Forelimb muscle (tissue), 1 donor: ENCODE measurements at places on chromosomes 13 and 19.

- DNase-seq = no peak
Measured at GRCh38 chr13:108816375-108816774, 187.0 kb downstream of the MYO16 start.

DNA sequence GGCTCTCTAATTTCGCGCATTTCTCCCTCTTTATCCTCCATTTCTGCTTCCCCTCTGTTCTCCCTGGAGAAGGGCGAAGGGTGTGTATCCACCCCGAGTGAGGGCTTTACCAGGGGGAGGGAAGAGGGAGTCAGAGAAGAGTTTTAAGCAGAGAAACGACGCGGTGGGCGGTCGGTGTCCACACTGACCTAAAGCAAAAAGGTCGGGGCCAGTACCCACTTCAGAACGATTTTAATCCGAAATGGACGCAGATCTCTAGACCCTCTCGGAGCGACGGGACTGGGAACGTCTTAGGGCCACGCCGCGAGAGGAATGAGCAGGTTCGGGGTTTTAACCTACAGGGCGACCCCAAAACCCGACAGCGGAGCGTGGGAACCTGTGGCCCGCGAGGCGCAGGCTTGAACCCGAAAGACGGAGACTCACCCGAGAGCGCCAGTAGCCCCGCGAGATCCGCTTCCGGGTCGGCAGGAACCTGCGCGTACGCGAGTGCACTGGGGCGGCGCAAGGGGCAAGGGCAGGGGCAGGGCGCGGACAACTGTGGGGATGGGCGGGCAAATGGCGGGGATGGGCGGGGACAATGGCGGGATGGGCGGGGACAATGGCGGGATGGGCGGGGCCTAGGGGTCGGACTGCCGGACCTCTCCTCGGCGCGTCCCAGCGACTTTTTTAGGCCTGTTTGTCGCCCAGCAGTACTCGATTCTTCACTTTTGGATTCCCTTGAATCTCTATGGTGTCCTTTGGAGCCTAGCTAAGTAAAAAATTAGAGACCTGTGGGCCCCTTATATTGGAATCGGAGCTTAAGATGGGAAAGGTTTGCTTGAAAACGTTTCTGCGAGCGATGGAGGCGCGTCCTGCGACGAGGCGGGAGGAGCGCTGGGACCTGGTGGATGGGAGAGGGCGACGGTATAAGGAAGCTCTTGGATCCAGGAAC is at the start of gene ZNF677:
Gene ZNF677, minus strand, starts transcription at position 463 of the 931 bp plus-strand sequence. CDS start 3,323 bp downstream, outside the sequence.
- DNase-seq = no peak

DNA sequence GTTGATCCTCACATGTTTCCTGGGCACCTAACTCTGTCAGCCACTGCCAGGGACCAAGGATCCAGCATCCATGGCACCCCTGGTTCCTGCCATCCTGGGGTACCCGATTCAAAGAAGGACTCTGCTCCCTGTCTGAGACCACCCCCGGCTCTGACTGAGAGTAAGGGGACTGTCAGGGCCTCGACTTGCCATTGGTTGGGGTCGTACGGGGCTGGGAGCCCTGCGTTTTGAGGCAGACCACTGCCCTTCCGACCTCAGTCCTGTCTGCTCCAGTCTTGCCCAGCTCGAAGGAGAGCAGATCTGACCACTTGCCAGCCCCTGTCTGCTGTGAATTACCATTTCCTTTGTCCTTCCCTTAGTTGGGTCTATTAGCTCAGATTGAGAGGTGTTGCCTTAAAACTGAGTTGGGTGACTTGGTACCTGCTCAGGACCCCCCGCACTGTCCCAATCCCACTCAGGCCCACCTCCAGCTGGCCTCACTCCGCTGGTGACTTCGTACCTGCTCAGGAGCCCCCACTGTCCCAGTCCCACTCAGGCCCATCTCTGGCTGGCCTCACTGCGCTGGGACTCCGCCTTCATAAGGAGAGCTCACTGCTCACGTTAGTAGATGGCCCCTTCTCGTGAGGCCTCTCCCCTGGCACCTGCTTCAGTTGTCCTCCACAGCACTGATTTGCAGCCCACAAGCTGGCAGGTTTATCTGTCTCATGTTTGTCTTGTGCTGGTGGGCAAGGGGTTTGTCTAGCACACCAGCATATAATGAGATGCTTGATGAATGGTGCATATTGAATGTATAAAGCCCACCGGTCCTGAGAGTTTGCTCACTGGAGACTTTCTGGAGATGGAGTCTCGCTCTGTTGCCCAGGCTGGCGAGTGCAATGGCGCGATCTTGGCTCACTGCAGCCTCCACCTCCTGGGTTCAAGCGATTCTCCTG is 3.9 kb downstream of the RPL28 start:
- no peak for DNase-seq

DNA sequence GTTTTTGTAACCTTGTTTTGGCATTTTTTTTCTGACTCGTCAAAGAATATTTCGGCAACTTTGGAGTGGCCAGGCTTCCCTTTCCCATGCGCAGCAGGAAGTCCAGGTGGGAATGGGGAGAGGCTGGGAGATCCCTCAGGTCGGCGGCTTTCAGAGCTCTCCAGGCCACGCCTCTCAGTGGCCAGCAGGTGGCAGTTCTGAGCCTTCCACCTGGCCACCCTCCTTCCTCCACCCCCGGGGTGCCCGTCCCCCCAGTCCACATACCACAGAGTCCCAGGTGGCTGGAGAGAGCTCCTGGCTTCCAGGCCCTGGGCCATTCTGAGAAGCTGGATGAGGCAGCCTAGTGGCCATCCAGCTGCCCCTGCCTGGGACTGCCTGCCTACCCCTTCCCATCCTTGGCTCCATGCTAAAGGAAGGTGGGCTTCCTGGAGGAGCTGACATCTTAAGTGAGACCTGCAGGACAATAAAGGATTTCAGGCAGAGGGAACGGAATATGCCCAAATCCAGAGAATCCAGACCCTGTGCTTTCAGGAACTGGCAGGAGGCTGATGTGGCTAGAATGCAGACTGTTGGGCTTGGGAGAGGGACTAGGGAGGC is 46.3 kb downstream of the CCNE1 start:
- DNase-seq = no peak

DNA sequence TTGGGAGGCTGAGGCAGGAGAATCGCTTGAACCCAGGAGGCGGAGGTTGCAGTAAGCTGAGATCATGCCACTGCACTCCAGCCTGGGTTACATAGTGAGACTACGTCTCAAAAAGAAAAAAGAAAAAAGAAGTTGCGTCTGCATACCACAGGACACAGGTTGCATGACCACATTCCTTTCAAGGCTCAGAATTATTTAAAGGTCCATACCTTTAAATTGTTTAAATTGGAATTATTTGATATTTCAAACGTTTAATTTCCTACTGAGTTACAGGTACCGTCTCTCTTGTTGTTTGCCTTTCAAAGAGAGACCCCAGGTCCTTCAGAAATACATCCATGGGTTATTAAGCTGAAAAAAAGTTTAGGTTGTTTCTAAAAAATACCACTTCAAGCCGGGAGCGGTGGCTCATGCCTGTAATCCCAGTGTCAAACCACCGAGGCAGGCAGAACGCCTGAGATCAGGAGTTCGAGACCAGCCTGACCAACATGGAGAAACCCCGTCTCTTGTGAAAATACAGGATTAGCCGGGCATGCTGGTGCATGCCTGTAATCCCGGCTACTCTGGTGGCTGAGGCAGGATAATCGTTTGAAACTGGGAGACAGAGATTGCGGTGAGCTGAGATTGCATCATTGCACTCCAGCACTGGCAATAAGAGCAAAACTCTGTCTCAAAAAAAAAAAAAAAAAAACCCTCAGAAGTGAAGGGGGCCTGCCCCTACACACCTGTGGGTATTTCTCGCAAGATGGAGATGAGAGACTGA is 18.6 kb downstream of the ZNF816 start:
- no peak for DNase-seq

DNA sequence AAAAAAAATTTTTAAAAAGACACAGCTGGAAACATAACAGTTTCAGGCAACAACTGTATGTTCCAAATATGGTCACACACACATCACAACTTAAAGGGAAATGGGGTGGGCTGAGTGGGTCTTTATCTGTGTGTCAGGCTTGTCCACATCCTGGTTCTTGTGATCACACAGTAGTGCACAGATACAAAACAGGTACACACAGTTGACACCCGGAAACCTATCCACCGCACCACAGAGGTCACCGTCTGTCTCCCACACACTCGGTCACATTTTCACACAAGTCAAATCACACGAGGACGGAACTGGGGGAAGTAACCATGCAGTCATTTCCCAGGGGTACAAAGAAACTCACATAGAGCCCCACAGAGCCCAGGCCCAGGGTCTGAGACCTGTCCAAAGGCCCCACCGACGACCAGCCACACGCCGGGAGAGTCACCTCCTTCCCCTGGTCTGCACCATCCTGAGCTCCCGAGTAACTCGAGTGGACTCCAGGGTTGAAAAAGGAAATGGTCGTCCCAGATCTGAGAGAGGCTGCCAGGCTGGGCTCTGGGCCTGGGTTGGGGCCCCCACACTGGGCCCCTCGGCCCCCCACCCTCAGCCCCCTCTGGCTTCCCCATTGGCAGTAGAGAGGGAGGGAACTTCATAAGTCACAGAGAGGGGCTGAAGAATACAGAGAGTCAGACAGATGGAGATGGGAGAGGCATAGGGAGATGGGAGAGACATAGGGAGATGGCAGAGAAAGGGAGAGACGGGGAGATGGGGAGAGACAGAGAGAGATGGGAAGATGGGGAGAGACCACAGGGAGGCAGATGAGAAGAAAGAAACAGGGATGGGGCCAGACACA is 1.3 kb upstream of the PPAN start:
- no peak for DNase-seq

DNA sequence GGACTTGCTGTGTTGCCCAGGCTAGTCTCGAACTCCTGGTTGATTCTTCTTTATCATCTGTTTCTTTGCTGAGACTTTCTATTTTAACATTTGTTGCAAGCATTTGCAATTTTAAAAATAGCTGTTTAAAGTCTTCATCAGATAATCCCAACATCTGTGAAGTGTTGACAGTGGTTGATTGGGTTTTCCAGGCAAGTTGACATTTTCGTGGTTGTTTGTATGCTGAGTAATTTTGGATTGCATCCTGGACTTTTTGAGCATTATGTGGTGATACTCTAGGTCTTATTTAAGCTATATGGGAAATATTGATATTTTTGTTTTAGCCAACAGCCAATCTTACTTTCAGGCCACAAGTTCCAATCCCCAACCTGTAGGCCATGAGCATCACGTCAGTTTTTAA is 25.1 kb downstream of the AP1M1 start:
- DNase-seq = no peak

GRCh38 chr13:37906880-37907279 is 37.3 kb upstream of the TRPC4 start:
- DNase-seq = no peak

- DNase-seq = no peak
Measured at GRCh38 chr13:33101835-33102234, 85.6 kb downstream of the KL start.

DNA sequence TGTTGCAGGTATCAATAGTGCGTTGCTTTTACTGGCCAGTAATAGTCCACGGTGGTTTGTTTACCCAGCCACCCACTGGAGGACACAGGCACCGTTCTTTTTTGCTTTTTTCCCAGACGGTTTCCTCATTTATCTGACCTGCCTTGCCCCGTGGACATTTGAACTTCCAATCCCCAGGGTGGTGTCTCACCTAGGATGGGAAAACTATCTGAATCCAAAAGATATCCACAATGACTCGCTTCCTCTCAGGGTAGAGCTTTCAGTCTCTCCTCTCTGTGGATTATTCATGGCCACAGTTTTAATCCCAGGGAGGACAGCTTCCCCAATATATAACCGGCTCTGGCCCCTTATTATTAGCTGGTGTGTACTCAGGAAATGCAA is 170.8 kb downstream of the FOXO1 start:
- DNase-seq = no peak

GRCh38 chr13:46617885-46618284 is 64.9 kb downstream of the LRCH1 start:
- DNase-seq = no peak

- DNase-seq = no peak
Measured at GRCh38 chr13:36788276-36788675, 30.7 kb upstream of the RFXAP start.

DNA sequence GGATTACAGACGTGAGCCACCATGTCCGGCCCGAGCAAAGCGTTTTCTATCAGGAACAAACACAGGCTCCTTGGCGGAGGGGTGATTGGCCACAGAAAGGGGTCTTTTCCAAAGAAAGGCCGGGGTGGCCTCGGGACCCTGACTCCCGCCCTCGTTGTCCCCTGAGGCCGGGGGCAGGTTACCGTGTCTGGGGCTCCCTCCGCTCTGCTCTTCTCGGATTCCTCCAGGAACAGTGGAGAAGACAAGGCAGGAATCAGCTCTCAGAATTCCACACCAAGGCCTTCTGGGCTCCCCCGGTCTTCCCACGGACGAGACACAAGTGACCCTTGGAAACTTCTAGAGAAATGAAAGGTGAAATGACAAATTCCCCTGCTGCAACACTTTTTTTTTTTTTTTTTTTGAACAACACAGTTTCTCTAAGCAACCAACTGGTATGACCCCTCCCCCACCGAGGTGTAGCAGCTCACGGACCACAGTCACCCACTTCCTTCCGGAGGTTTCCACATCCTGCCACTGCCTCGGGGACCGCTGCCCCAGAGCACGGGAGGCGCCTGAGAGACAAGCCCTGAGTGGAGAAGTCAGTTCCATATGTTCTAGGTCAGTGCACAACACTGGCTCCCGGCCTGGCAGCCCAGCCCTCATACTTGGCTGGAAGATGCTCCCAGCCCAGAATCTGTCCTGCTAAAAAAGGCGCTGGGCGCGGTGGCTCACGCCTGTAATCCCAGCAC is 11.0 kb downstream of the MOB3A start:
- no peak for DNase-seq

DNA sequence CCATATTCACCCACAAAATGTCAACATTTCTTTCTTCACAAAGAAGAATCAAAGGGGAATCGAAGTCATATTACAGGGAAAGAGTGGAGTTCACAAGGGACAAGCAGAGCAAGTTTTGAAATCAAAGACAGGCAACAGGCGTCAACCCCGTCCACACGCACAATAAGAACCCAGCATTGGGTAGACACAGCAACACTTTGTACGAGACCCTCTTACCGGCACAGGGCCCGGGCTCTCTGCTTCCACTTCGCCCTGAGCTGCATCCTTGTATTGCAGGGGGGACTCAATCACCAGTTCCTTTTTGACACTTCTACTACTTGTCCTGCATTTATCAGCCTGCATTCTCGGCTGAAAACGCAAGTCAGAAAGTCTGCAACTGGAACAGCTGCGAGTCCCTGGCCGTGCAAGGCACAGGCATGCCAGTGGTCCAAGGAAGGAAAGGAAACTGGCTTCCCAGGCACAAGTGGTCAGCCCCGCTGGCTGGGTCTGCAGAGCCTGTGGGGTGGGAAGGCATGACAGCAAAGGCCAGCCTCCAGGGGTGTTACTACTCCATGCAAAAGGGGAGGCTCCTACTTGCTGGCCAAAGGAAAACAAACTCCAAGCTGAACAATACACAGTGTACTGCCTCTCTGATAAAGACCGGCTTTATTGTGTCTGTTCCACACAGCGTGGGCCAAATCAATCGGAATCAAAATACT is at the start of gene DOCK9:
Gene DOCK9, minus strand, starts transcription at position 497 of the 698 bp plus-strand sequence. Its CDS starts 155 bp downstream, at position 342.
- no peak for DNase-seq

- DNase-seq = no peak
Measured at GRCh38 chr19:38711726-38712153, 32.5 kb downstream of the CAPN12 start.
